ENCODE measurements at places on chromosomes 1 and 21. TPM values are rescaled to one million over a fixed set of nuclear protein-coding genes. Genes with fewer than 3 reads are reported as not detected.

GRCh38 chr21:45040739-45041138 is 33.6 kb upstream of the ADARB1 start:
- no peak for DNase-seq

DNA sequence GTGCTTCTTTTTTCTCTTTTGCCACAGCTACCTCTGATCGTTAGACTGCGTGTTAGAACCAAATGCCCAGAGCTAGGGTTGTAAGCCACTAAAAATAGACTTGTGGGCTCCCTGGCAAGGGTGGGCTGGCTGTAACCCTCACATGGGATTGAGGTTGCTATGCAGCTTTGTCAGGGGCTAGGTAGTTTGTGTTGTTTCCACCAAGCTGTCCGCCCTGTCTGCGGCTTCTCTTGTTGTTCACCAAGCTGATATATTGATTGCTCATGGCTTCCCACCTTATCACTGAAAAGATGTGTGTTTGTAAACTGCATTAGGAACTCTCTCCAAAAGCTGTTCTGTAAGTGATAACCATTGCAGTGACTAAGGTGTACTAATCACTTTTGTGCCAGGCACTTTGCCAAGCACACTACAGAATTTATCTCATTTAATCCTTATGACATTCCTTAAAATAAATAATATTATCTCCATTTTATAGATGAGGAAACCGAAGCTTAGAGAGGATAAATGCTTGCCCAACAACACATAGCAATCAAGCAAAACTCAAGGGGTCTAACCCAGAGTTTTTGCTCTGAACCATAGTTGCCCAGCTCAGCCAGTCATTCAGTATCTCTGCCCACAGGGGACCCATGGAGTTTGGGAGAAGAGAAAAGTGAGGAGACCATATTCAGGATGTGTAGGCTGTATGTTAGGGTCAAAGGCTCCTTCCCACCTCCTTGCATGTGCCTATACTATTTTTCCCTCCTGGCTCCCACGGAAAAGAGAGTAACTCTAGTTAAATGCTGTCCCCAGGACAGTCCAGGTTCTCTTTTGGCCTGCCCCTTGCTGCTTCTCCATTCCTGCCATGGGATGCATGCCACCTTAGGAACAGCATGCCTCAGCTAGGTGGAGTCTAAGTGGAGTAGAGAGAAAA is 42.2 kb upstream of the TARBP1 start:
- DNase-seq: no peak

- DNase-seq: no peak
Measured at GRCh38 chr1:185338719-185339622, 21.9 kb upstream of the IVNS1ABP start.

GRCh38 chr1:169108223-169108622 is 1.7 kb downstream of the ATP1B1 start:
- no peak for DNase-seq

GRCh38 chr1:220879509-220880361 is 492 bp downstream of the HLX start:
- DNase-seq: peak; percentile 42

GRCh38 chr1:5012249-5012648 is 357.8 kb downstream of the AJAP1 start:
- DNase-seq: no peak

DNA sequence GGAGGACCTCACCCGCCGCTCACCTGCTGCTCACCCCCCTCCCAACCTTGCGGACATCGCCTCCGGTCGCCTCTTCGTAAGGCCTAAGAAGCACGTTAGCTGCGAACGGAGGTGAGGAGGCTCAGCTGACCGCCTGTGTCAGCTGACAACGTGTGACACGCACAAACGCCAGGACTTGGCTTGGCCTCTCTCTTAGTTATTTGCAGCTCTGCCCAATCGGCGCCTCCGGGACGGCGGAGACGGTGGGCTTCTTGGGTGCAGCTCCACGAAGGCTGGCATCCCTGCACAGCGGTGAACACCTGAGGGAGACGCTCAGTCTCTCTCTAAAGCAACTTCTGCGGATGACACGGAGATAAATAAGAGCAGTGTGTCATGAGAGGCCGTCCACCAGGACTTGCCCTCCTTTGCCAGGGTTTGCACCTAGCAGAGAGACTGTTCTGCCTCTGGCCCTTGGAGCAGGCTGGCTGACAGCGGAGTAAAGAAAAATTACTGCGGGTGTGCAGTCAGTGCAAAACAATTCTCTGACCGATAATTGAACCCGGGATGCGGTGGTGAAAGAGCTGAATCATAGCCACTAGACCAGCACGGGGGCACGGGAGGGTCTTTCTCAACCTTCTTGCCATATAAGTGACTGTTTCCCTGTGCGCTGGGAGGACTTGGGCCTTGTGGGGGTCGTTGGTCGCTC is 318.9 kb downstream of the FAM72C start:
- DNase-seq: no peak

The HSD3B2 gene
- total RNA-seq: not detected

The CHRM3 gene
- total RNA-seq: 3.5 TPM

The SV2A gene
- not detected for total RNA-seq

The RNU1-1 gene
- total RNA-seq: under 0.01 TPM

Measured in PC-3 (cell line).